ENCODE measurements at places on chromosomes 1 and 21. TPM values are rescaled to one million over a fixed set of nuclear protein-coding genes. Genes with fewer than 3 reads are reported as not detected.

CLCA1 gene
- not detected for total RNA-seq

S100A7A gene
- total RNA-seq = not detected

F11R gene
- total RNA-seq = 93.7 TPM

EIF3I gene
- total RNA-seq = 165 TPM

KIAA1614 gene
- total RNA-seq = 1.3 TPM

CR1L gene
- total RNA-seq = not detected

DNA sequence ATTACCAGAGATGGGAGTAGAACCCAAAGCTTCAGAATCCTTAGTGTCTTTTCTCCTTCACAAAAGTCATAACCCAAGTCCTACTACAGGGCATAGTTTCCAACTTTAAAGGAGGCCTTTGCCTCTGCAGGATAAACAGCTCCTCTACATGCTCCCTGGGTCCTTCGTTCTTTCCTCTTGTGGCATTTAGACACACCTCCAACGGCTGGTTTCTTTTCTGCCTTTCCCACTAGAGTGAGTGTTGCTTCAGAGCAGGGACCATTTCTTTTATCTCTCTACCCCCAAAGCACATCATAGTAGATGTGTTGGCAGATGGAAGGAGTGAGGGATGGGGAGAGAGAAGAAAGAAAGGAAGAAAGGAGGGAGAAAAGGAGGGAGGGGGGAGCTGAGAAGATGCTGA, 144.7 kb upstream of the SPATA6 start:
- H3K4me3 ChIP-seq = no peak overlapping the region
- H3K27ac ChIP-seq = no peak overlapping the region
- peak; percentile 7 for DNase-seq
- no peaks in the 10 kb centered on the region for H3K36me3 ChIP-seq
- H3K4me1 ChIP-seq = peaks cover 4% of the 10 kb centered on the region

DNA sequence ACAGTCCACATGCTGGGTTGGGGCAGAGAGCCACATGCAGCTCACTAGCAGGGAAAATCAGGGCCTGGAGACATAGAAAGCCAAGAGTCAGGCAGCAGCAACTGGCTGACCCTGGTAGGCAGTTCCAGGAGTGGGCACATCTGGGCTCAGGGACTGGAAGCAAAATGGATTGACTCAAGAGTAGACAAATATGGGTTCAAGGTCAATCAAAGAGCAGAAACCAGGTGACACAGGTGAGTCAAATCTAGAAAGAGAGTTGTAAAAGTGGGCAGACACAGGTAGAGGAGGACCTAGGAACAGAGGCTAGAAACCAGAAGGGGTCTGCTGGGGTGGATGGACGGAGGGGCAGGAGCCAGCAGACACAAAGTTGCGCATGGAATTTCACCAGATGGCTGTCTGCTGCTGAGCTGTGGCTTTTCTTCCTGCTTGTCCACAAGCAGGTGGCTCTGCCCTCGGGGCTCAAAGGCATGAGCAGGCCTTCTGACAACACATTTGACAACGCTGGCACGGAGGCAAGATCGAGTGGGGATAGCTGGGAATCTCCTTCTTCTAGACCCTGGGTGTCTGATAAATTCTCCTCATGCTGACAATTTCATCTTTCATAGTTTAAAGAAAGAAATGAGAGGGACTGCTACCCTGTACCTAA, 40.8 kb upstream of the IGSF3 start:
- no peak for DNase-seq
- no peaks in the 10 kb centered on the region for H3K27me3 ChIP-seq
- H3K4me1 ChIP-seq = peaks cover 7% of the 10 kb centered on the region
- no peak overlapping the region for H3K27ac ChIP-seq

GRCh38 chr1:185965870-185966269, 231.7 kb downstream of the HMCN1 start:
- H3K4me3 ChIP-seq = no peak overlapping the region
- H3K4me1 ChIP-seq = peaks cover 12% of the 10 kb centered on the region
- DNase-seq = no peak
- H3K27me3 ChIP-seq = no peaks in the 10 kb centered on the region
- H3K36me3 ChIP-seq = peaks cover 5% of the 10 kb centered on the region
- no peak overlapping the region for H3K27ac ChIP-seq

- no peaks in the 10 kb centered on the region for H3K4me1 ChIP-seq
- no peak overlapping the region for H3K4me3 ChIP-seq
- no peaks in the 10 kb centered on the region for H3K27me3 ChIP-seq
Measured at GRCh38 chr1:72845981-72846380, 563.6 kb upstream of the NEGR1 start.

DNA sequence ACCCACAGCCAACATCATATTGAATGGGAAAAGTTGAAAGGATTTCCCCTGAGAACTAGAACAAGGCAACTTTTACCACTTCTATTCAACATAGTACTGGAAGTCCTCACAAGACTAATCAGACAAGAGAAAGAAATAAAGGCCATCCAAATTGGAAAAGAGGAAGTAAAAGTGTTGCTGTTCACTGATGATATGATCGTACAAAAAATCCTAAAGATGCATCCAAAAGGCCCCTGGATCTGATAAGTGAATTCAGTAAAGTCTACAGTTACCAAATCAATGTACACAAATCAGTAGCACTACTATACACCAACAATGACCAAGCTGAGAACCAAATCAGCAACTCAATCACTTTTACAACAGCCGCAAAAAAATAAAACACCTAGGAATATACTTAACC, 28.3 kb downstream of the RAB3GAP2 start:
- no peak for DNase-seq
- H3K36me3 ChIP-seq = no peaks in the 10 kb centered on the region
- peaks cover 11% of the 10 kb centered on the region for H3K4me1 ChIP-seq

GRCh38 chr21:37742532-37742931, 173.7 kb downstream of the KCNJ6 start:
- no peak for DNase-seq
- no peaks in the 10 kb centered on the region for H3K36me3 ChIP-seq
- no peak overlapping the region for H3K4me3 ChIP-seq
- no peaks in the 10 kb centered on the region for H3K27me3 ChIP-seq
- no peaks in the 10 kb centered on the region for H3K4me1 ChIP-seq

DNA sequence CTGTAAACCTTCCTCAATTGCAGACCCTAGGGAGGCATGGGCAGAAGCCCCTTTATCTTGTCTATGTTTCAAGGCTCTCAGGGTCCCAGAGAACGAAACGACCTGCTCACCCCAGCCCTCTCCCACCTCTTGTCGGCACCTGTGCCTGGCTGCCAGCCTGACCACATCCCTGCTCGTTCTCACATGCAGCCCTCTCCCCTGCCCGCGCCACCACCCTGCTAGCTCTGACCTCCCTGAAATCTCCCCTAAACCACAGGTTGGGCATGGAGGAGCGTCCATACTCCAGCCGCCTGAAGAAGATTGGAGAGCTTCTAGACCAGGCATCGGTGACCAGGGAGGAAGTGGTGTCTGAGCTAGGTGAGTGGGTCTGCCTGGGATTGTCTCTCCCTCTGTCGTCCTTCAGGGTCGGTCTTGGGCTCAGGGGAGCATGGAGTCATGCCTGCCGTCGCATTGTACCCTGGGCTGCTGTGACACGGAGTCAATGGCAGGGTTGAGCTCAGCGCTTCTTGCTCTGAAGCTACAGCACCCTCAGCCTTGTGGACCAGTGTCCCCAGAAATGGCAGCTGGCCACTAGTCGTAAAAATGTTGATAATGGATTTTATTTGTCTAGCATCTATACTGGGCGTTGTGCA, 3.6 kb downstream of the ADPRS start:
- peaks cover 7% of the 10 kb centered on the region for H3K4me1 ChIP-seq
- H3K4me3 ChIP-seq = no peak overlapping the region
- peaks cover 40% of the 10 kb centered on the region for H3K36me3 ChIP-seq
- no peak for DNase-seq

DNA sequence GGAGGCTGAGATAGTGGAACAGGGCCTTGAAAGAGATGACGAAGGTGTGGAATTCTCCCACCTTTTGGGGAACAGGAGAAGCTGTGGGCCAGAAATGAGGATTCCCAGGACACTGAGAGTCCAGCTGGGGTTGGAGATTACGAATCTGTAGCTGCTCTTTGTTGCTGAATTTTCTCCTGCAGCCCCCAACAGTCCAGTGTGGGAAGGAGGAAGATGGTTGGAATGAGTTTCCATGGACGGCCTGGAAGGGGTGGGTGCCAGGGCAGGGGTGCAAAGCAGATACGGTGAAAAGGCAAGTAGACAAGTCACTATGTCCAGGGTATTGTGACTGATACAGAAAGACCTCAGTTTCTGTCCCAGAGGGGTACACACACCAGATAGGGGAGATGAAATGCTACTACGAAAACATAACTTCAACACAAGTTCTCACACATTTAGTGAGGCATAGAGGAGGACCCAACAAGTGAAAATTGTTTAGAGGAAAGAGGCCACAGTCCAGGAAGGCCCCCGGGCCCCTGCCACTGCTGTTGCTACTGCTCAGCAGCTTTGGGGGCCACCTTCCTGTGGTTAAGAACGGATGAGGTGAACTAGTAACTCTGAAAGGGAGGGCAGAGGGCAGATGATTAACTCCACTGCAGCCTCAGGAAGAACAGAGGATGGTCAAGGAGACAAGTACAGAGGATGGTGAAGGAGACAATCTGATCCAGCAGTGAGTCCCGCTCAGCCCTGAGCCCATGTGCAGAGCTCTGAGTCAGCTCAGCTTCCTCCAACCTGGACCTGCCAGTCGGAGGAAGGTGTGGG, 7.3 kb downstream of the CD244 start:
- no peak overlapping the region for H3K27ac ChIP-seq
- no peaks in the 10 kb centered on the region for H3K36me3 ChIP-seq
- peaks cover 12% of the 10 kb centered on the region for H3K27me3 ChIP-seq
- no peaks in the 10 kb centered on the region for H3K4me1 ChIP-seq
- no peak overlapping the region for H3K4me3 ChIP-seq

DNA sequence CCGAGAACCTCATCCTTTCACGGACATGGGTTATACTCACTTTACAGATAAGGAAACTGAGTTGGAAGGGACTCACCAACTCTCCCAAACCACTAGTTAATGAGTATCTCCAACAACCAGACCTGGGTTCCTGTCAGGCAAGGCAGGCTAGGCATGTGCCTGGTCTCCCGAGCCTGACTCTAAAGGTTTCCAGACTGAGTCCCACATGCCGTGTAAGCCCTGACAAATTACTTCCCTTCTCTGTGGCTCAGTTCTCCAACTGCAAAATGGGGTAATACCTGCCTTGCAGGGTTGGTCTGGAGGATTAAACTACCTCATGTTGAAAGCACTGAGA, 34.3 kb downstream of the SSBP3 start:
- DNase-seq = no peak
- no peak overlapping the region for H3K4me3 ChIP-seq
- H3K4me1 ChIP-seq = peaks cover 63% of the 10 kb centered on the region
- no peaks in the 10 kb centered on the region for H3K27me3 ChIP-seq
- no peaks in the 10 kb centered on the region for H3K36me3 ChIP-seq
- no peak overlapping the region for H3K27ac ChIP-seq

DNA sequence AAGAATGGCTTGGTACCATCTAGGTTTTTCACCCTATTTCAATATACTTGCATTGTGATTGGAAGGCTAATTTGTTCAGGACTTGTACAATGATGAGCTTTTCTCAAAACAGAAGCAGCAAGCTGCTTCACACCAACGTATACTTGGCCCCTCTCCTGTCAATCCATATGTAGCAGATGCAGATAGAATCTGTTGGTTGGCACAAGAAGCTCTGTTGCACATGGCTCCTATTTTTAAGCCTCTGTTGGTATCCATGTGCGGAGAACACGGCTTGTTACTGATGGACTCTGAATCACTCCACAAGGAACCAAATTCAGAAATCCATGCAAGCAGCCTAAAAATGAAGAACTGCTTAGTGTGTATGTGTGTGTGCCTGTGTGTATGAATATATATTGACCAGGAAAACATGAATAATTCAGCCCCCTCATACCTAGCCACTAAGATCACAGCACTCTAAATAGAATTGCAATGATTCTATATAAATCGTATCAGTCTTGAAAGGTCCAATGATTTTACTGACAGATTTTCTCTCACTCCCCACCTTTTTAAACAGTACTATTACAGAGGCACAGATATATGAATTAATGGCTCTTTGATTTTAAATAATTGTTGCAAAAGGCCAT, 258.4 kb upstream of the DPYD start:
- H3K27me3 ChIP-seq = no peaks in the 10 kb centered on the region
- no peaks in the 10 kb centered on the region for H3K36me3 ChIP-seq
- H3K4me1 ChIP-seq = no peaks in the 10 kb centered on the region
- no peak overlapping the region for H3K27ac ChIP-seq
- DNase-seq = no peak

- DNase-seq = peak; percentile 14
- H3K36me3 ChIP-seq = no peaks in the 10 kb centered on the region
- H3K4me1 ChIP-seq = peaks cover 24% of the 10 kb centered on the region
- H3K4me3 ChIP-seq = no peak overlapping the region
- H3K27ac ChIP-seq = peak overlapping the region; percentile 76
- no peaks in the 10 kb centered on the region for H3K27me3 ChIP-seq
Measured at GRCh38 chr1:243268751-243269460, 13.1 kb downstream of the SDCCAG8 start.

GRCh38 chr1:42977653-42978052, 19.0 kb upstream of the SLC2A1 start:
- DNase-seq = no peak
- peaks cover 7% of the 10 kb centered on the region for H3K4me1 ChIP-seq
- no peak overlapping the region for H3K27ac ChIP-seq
- no peaks in the 10 kb centered on the region for H3K36me3 ChIP-seq
- no peak overlapping the region for H3K4me3 ChIP-seq
- no peaks in the 10 kb centered on the region for H3K27me3 ChIP-seq

- no peaks in the 10 kb centered on the region for H3K36me3 ChIP-seq
- no peak for DNase-seq
- H3K4me1 ChIP-seq = no peaks in the 10 kb centered on the region
- no peak overlapping the region for H3K27ac ChIP-seq
- no peaks in the 10 kb centered on the region for H3K27me3 ChIP-seq
Measured at GRCh38 chr1:165508291-165508690, 35.5 kb upstream of the LRRC52 start.

- peaks cover 14% of the 10 kb centered on the region for H3K4me1 ChIP-seq
- no peak overlapping the region for H3K4me3 ChIP-seq
- no peaks in the 10 kb centered on the region for H3K27me3 ChIP-seq
- H3K27ac ChIP-seq = no peak overlapping the region
- no peaks in the 10 kb centered on the region for H3K36me3 ChIP-seq
Measured at GRCh38 chr1:12540580-12541273, 77.3 kb downstream of the DHRS3 start.

- H3K36me3 ChIP-seq = no peaks in the 10 kb centered on the region
- DNase-seq = no peak
Measured at GRCh38 chr1:54571803-54572541, 23.9 kb downstream of the ACOT11 start.

GRCh38 chr1:1240822-1241587, 5.5 kb downstream of the C1QTNF12 start:
- no peaks in the 10 kb centered on the region for H3K27me3 ChIP-seq
- no peak for DNase-seq
- H3K4me1 ChIP-seq = peaks cover 5% of the 10 kb centered on the region
- H3K27ac ChIP-seq = no peak overlapping the region

GRCh38 chr1:155277902-155278688, 832 bp downstream of the HCN3 start:
- H3K27me3 ChIP-seq = no peaks in the 10 kb centered on the region
- peaks cover 4% of the 10 kb centered on the region for H3K4me1 ChIP-seq
- no peak overlapping the region for H3K27ac ChIP-seq

GRCh38 chr1:150149271-150150132, at the start of gene PLEKHO1:
Gene PLEKHO1, plus strand, starts transcription at chr1:150149916. Its CDS starts 342 bp downstream, at chr1:150150258.
- H3K27ac ChIP-seq = peak within 1 kb of the TSS; percentile 98
- DNase-seq = peak; percentile 90
- peaks cover 44% of the 10 kb centered on the region for H3K4me1 ChIP-seq
- H3K4me3 ChIP-seq = peak within 1 kb of the TSS; percentile 100

- H3K4me3 ChIP-seq = no peak overlapping the region
- peaks cover 6% of the 10 kb centered on the region for H3K27me3 ChIP-seq
- no peaks in the 10 kb centered on the region for H3K36me3 ChIP-seq
- no peaks in the 10 kb centered on the region for H3K4me1 ChIP-seq
- H3K27ac ChIP-seq = no peak overlapping the region
Measured at GRCh38 chr1:77273891-77274290, 7.9 kb upstream of the AK5 start.
